ENCODE measurements at places on chromosomes 6 and 20. TPM values are rescaled to one million over a fixed set of nuclear protein-coding genes. Genes with fewer than 3 reads are reported as not detected.

Gene OPRL1
- 0.67 TPM for total RNA-seq

Gene KCNQ5
- total RNA-seq, result not detected

Gene OR12D2
- not detected for total RNA-seq

Gene RBM24
- not detected for total RNA-seq

Gene GGT7
- 8.9 TPM for total RNA-seq
